ENCODE measurements at places on chromosomes 16 and 17.
A peak's percentile ranks its signal among the peaks of the same experiment; 100 is the strongest.

DNA sequence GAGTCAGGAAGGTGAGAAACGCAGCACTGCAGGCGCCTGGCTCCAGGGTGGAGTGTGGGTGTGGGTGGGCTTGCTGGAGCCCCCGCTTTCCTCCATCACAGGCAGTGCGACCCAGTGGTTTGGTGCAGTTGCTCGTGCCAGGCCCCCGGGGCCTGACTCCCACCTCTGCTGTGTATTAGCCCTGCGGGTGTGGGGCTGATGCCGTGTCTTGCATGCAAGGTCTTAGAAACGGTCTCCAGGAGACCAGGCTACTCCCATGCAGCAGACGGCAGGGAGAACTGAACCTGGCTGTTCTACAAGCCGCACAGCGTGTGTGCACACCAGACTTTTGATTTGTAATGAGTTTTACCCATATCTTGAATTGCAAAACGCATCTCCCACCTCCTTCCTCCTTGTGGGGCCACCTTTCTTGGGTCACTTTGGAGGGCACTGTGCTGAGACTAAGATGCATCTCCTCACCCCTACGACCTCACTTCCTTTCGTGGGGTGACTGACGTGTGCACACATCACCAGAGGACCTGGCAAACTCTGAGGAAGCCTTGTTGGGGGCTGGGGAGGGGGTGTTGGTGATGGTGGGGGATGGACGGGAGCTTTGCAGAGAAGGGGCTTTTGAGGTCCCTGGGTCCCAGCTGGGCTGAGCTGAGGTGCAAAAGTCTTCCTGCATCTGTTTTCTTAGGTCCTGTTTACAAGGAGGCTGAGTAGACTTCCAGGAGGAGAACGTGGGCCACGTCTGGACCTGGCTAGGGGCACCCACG, 101.8 kb upstream of the TNRC6C start:
- no peak for DNase-seq

GRCh38 chr17:82878527-82878926, 38.7 kb upstream of the ZNF750 start:
- no peak for DNase-seq

DNA sequence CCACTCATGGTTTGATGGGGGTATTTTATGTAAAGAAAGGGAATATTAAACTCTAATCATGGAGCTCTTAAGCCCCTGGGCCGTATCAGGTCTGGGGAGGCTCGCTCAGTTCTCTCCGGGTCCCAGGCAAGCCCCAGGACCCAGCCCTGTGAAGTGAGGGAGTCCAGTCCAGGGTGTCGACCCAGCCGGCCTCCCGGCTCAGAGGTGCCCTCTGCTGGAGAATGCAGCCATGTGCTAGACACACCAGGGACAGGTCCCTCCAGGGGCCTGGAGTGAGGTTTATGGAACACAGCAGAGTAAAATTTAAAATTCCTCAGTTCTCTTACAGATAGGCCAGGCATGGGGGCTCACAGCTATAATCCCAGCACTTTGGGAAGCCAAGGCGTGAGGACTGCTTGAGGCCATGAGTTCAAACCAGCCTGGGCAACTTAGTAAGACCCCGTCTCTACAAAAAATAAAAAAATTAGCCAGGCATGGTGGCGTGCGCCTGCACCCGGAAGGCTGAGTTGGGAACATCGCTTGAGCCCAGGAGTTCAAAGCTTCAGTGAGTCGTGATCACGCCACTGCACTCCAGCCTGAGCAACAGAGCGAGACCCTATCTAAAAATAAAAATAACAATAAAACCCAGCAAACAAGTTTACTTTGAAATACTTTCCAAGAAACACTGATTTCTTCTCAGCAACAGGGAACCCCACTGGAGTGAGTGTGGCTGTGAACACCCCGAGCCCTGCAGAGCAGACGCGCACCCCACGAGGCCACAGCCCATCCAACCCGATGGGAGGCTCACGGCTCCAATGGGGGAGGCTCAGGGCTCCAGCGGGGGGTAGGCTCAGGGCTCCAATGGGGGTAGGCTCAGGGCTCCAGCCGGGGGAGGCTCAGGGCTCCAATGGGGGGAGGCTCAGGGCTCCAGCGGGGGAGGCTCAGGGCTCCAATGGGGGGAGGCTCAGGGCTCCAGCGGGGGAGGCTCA, 72.2 kb downstream of the ZNF778 start:
- peak; percentile 88 for DNase-seq

- no peak for DNase-seq
Observed at GRCh38 chr17:81926451-81927151, 934 bp downstream of the MAFG start.

DNA sequence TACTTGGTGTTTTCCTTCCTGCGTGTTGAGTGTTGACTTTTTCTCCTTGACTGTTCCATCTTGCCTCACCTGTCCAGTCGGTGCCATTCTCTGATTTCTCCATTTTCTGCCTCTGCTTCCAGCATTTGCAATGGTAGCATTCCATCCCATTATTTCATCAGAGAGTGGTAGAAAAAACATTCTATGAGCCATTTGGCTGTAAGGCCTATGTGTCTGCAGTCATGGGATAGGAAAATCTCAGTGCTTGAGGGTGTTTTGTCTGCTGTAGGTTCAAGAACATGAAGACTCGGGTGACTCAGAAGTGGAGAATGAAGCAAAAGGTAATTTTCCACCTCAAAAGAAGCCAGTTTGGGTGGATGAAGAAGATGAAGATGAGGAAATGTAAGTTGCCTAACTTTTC, 2.7 kb downstream of the UTP18 start:
- no peak for DNase-seq

DNA sequence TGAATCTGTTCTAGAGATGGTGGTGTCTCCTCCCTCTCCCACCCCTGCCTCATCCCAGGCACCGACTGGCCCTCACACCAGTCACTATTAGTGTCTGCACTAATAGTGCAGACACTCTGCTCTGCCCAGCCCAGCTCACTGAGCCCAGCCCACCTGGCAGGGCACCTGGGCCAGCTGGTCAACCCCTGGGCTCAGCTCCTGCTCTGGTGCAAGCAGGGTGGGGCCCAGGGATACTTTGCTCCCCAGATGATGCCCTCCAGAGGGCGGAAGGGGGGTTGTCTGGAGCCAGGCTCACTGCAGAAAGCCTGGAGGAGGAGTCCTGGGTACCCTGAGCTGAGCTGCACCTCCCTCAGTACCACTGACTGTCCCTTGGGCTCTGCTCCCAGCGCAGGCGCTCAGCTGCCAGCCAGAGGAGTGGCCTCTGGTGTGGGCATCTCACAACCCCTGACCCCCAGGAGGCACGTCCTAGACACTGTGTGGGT, 14.5 kb downstream of the RAB11FIP4 start:
- DNase-seq: no peak

- DNase-seq: no peak
Observed at GRCh38 chr17:61568219-61569072, 22.6 kb downstream of the NACA2 start.

DNA sequence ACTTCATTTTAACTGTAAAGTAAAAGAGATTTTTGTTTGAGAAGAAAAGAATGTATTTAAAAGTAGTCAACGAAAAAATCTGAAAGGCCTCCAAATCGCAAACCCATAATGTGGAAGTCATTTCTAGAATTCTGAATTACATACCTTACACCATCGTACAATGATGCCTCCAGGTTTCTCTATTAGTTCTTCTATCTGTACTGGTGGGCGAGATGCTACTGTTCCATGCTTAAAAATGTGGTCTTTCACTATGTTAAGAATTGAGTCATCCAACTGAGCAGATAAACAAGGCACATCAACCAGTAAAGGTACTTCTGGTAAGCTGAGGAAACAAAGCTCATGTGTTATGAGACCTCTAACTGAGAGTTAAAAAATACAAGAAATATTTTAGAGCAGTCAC, 28.5 kb downstream of the CRLF3 start:
- DNase-seq: no peak

DNA sequence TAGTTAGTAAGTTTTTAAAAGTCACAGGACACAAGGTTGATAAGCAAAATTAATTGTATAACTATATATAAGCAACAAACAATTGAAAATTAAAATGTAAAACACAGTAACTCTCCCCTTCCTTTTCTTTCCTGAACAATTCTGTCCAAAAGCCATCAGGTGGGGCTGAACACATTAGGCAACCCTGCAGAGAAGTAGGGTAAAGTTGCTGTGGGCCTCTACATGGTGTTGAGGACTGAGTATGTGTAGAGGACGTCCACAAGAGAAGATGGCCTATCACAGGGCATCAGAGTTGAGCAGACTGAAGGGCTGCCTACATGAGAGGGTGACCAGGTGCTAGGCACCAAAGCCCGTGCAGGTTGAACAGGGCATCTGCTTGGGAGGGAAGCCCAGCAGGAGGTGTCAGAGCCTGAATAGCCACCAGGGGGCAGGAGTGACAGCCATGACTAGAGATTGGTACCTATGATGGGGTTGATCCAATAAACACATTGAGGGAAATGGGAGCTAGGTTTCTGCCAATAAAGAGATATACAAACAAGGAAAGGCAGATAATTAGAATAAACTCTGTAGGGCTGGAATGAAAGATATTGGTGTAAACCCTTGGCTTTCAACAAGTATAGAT, 415.1 kb downstream of the NPIPA8 start:
- DNase-seq: no peak

DNA sequence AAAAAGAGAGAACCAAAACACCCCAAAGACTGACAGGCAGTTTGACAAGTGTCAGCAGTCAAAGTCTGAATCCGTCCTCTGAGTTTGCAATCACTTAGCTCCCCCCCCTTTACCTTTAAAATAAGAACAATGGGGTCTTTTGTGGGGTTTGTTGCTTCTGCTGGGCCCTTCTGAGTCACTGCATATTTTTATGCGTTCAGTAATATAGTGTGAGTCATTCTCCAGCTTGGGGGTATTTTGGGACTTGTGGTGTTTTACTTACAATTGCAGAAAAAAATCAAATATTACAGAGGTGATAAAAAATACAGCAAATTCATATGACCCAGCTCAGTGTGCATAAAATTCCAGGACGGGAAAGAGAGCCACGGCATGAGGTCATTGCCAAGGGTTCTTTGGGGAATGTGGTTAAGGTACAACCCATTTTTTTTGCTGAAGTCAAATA, 120.1 kb downstream of the CYLD start:
- DNase-seq: no peak

DNA sequence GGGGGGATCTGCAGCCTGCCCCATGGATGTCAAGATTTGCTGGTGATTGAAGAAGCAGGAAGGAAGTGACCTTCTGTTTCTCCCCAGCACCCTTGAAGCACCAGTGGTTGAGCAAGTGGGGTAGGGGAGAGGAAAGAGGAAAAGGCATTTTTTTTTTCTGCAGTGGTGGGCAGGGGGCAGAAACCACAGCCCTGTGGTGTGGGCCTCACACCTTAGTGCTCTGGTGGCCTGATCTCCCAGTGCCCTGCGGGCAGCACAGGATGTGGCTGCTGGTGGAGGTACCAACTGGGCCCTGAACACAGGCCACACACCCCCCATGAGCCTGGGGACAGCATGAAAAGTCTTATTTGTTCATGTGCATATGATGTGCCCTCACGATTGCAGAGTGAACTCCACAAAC, 7.1 kb downstream of the ITGAD start:
- no peak for DNase-seq

- DNase-seq: no peak
Observed at GRCh38 chr16:84443166-84443802, 61.2 kb downstream of the MEAK7 start.

DNA sequence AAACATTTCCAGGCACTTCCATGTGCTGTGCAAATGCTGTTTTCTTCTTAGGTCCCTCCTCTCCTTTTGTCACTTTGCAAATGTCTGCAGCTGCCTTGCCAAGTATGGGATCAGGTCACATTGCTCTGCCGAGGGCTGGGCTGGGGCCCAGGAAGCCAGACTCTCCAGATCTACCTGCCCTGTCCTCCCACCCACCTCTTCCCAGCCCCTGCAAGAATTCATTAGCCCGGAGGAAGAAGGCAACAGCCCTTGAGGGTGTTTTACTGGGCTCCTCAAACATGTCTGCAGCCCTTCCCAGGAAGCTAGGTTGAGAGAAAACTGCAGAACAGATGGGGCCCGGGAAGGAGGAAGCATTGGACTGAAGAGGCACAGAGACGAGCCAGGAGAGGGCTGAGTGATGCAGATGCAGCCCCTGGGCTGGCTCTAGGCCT, 47.1 kb downstream of the WSB1 start:
- DNase-seq: no peak

GRCh38 chr17:34306466-34306865, 12.8 kb upstream of the CCL8 start:
- DNase-seq: no peak

- DNase-seq: no peak
Observed at GRCh38 chr17:69878661-69879060, 196.4 kb upstream of the KCNJ16 start.

DNA sequence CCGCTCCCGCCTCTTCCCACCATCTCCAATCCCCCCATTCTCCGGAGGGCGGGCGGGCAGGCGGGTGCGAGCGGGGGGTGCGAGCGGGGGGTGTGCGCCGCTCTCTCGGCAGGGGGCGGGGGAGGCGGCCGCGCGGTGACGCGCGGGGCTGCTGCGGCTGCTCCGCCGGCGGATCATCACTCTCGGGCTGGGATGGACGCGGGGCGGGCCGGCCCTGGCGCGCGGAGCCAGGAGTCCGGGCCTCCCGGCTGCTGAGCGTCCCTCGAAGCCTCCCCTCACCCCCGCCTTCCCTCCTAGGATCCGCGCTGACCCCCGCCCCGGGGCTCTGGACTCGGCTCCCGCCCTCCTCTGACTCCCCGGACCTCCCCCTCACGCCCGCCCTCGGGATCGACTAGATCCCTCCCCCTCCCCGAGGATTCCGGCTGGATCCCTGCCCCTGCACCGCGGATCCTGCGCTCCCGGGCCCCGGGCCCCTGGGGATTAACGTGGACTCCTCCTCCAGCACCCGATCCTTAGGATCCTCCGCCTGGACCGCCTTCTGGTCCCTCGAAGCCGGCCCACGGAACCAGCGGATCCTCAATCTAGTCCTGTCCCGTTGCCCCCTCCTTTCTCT, 946 bp upstream of the TMEM256 start:
- no peak for DNase-seq

DNA sequence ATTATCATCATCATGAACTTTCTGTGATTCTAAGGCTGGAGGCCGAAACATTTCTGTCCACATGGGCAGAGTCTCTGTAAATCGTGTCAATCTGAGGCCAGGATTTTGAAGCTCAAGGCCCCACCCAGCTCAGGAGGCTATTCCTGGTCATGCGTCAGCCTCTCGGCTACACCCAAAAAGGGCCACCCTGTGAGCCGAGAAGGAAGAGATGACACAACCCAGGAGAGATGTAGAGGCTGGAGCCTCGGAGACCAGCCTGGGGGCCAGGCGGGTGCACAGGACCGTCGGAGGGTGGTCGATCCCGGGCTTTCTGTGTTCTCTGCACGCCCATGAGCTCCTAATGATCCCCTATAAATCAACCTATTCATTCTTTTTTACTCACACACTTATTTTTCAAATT, 1.1 kb upstream of the CACNG1 start:
- DNase-seq: no peak

GRCh38 chr16:8417145-8417544, 173.2 kb downstream of the TMEM114 start:
- no peak for DNase-seq

- DNase-seq: no peak
Observed at GRCh38 chr17:36937959-36938565, 787 bp downstream of the LHX1 start.

All from D721Med (cell line).